ENCODE measurements at places on chromosomes 12 and 14. TPM values are rescaled to one million over a fixed set of nuclear protein-coding genes. Genes with fewer than 3 reads are reported as not detected.
A peak's percentile ranks its signal among the peaks of the same experiment; 100 is the strongest.

DNA sequence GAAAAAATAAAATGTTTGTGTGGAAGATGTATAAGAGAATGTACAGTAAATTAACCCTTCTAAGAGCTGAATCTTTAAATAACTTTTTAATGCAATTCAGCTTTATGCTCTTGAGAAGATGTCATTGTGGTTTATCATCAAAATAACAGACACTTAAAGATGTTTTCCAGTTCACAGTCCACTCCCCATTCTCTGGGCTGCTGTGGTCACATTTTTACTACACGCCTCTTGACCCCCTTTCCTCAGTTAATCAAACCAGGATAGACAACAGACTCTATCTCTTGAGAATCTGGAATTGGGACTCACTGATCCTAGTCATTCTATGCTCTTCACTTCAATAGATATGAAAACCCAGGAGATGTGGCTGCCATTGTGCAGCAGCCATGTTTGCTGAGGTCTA is 24.7 kb upstream of the OR6J1 start:
- DNase-seq = no peak

- no peak for DNase-seq
Observed at GRCh38 chr12:24360461-24360860, 411.0 kb upstream of the SOX5 start.

DNA sequence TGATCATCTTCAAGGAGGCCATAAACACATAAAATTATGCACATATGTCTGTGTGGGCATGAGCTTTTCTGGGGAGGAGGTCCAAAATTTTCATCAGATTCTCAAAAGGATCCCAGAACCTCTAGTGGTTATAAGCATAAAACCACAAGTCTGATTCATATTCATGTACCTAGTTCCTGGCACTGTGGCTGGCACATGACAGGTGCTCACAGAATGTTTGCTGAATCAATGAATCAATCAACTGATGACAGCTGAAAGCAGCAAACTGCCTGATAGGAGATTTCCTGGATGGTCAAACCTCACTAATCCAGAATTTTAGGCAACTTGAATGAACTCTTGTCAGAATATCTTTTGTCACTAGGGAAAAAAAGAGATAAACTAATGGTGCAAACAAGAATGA is 13.5 kb upstream of the CMKLR1 start:
- DNase-seq = no peak

Gene TRPV4
- 0.90 TPM for total RNA-seq

DNA sequence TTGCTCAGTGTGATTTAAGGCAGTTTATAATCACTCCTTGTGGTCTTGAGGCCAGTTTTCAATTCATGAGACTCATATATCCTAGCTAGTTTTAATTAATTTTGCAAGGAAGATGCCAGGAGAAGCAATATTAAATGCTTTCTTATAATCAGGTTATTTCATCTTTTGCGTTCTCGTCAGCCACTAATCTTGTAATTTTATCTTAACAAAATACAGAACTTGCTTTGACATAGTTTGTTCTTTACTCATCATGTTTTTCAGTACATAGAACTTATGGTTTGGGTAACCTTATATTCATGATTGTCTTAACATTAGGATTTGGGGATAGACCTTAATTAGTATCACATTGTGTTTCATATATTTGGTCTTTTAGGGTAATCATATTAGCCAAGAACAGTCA is 76.0 kb downstream of the LIN52 start:
- no peak for DNase-seq

GRCh38 chr12:29510591-29511185 is 13.2 kb upstream of the OVCH1 start:
- DNase-seq = no peak

Gene SDR9C7
- total RNA-seq = not detected

DNA sequence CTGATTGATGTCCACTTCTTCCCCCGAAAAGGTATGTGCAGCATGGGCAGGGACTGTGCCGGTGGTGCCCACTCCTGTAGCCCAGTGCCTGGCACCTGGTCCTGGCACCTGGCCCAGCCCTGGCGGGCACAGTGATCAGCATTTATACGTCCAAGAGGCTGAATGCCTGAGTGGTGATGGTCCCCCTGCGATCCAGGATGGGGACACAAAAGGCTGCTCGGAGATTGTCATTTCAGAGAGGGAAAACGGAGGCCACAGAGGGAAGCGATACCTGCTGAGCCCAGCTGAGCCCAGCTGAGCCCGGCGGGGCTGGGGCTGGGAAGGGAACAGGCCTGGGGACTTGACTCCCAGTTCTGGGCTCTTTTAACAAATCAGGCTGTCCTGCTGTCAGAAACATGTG is 55.8 kb downstream of the PRIMA1 start:
- no peak for DNase-seq

Gene GRIP1
- total RNA-seq = 9.8 TPM

DNA sequence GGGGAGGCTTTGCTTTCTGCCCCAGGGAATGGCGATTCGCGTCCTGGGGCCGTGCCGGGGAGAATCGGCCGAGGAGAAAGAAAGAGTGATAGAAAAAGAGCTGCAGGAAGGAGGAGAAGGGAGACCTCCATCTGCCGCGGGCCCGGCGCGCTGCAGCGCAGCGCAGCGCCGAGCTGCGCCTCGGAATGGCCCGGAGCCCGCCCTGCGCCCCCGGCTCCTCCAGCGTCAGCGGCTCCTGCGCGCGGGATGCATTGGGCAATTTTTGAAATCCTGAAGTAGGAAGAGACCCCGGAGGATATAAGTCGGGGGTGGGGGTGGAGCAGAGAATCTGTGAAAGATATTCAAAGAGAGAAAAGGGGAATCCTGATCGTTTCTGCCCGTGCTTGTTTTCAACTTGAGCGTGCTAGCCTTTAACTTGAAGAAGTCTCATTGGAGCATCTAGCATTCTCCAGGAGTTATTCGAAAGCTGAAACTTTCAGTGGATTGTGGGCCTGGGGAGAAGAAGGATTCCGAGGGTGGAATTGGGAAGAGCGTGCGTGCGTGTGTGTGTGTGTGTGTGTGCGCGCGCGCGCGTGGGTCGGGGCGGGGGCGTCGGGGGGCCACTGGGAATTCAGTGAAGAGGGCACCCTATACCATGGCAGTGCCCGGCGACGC is 441 bp downstream of the PDE3A start:
- no peak for DNase-seq

Gene LRTM2
- not detected for total RNA-seq

GRCh38 chr12:89162589-89163261 is 189.6 kb downstream of the DUSP6 start:
- no peak for DNase-seq

- DNase-seq = no peak
Observed at GRCh38 chr12:43098071-43098470, 453.9 kb downstream of the ADAMTS20 start.

DNA sequence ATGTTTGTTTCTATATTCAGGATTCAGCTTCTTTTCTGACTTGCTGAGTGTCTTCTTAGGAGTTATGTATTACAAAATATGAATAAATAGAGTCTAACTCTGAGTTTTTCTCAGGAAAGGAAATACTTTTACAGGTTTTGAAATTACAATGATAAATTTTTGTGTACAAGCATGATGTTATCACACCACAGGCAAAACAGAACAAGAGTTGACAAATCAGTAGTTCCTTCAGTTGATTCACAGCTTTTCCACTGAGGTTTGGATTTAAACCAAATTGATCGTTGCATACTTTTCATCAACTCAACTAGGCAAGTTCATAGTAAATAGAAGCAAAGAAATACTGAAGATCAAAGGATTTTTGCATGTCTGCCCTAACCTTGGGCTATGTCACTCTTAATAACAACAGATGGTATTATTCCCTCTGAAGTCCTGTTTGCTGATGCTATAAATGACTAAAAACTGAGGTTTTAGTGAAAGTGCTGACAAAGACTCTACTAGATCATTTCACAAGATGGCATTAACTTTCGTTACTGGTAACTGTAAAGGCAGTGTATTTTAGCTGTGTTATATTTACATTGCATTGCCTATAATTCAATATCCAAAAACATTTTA is 520.2 kb downstream of the FLRT2 start:
- DNase-seq = no peak

Gene NOXRED1
- total RNA-seq = 0.69 TPM

DNA sequence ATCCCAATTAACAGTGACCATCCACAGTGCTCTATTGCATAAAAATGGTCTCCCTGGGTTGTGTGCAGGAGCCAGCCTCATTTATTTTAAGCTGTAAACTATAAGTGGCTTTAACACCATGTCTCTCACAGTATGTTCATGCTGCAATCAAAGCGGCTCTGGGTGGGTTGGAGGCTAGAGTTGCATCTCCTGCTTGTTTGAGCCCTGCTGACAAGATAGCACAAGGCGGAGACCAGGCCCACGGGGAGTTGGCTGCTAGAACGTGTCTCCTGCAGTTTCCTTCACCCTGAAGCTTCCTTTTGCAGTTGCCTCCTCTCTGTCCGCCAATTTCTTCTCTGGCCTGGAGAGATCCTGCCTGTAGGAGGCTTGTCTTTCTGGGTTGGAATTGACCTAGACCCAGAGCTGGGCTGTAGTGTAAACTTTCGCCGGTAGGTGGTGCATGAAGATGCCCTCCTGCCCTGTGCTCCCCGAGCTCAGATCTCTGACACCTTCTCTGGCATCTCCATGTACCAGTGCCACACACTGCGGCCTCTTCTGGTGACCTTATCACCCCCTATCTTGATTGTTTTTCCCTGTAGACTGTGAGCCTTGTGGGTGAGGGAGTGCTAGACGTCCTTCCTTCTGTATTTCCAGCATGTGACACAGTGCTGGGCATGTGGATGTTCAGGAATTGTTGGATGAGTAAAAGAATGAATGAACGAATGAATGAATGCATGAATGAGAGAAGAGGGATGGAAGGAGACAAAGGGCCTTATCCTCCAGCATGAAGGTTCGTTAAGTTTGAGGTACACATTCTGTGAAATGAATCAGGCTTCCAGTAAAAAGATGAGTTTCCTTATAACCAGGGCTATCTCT is 10.4 kb downstream of the OTUB2 start:
- no peak for DNase-seq

DNA sequence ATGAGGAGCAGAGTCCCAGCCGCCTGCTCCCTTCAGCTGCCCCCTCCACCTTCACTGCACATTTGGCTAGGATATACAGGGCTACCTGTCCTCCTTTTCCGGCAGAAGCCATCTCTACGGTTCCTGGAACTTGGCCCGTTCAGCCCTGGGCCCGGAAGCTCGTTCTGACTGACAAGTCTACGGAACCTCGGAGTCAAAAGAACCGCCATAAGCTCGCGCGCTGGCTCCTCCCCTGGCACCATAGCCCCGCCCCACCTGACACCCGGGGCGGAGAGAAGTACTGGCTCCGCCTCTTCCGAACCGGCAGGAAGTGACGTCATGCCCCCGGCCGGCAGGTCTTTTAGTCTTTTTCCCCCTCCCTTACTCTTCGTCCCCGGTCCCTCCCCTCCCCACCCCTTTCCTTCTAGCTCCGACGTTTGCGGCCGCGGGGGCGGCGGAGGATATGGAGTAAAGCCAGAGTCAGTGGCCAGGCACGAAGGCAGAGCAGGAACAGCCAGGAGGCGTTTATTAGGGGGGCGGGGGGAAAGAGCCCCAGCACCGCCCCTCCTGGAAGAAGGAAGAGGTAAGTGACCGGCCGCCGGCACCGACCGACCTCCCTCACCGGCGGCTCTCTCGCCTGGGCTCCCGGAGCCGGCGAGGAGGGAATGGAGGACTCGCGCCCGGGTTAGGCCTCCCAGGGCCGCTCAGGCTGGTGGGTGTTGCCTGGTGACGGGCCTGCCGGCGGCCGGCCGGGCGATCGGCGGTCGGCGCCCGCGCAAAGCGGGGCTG is at the start of the genes DEPDC4 and SCYL2:
TSS of gene DEPDC4 (minus strand) at position 245 of the 768 bp plus-strand sequence. CDS start at position 242, 3 bp downstream.
TSS of gene SCYL2 (plus strand) at position 343 of the 768 bp plus-strand sequence. CDS start 15,794 bp downstream, outside the sequence.
- peak; percentile 95 for DNase-seq

- no peak for DNase-seq
Observed at GRCh38 chr12:82299319-82300025, 58.7 kb downstream of the CCDC59 start.

- DNase-seq = no peak
Observed at GRCh38 chr12:106918746-106919145, 37.0 kb upstream of the TMEM263 start.

DNA sequence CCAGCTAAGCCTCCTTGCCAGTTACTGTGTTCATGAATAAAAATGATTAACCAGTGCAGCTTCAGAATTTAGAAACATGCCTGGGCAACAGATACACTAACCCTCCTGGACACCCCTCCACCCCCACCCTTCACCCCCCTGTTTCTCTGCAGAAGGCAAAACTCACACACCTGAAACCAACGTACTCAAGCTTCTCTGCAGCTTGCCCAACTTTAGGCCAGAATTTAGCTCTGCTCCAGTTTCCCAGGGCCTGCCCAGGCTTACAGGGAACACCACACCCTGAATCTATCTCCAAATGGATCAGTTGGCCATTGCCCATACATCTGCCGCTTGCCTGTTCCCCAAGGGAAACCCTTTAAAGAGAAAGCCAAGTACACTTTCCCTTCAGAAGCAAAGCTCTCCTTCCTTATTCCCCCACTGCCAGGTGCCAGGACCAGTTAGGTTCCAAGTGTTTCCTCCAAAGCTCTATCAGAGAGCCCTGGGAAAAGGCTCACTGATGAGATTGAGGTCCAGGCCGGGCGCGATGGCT is 1.8 kb upstream of the SPPL3 start:
- DNase-seq = no peak

Gene FLVCR2
- total RNA-seq = 4.9 TPM

Gene FOXN4
- total RNA-seq = not detected

- DNase-seq = no peak
Observed at GRCh38 chr14:91290986-91291385, 46.5 kb upstream of the GPR68 start.

DNA sequence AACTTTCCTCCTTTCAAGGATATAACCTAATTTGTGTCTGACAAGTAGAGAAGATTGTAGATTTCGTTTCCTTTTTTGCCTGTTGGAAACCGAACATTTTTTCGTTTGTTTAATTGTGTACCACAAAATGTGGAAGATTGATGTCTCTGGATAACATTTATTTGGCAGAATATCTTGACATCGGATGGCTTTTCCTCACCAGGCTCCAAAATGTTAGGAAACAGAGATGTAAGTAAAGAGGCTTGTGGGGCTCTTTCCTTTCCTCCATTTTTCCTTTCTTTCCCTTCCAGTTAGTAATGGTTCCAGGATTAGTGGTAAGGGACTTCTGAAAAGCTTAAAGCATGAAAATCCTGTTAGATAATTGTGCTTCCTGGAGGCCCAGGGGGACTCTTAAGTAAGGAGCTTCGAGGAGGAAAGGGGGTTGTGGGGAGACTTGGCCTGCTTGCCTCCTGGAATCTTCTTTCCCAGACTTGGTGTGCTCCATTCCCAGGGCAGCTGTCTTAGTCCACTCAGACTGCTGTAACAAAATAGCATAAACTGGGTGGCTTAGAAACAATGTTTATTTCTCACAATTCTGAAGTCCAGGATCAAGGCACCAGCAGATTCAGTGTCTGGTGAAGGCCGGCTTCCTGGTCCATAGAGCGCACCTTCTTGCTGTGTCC is 243.1 kb upstream of the PWP1 start:
- no peak for DNase-seq

Gene ANKRD33
- not detected for total RNA-seq

Measured in urinary bladder (tissue), 4 donors.